ENCODE measurements at places on chromosomes 11 and 22. TPM values are rescaled to one million over a fixed set of nuclear protein-coding genes. Genes with fewer than 3 reads are reported as not detected.

GRCh38 chr11:69711822-69712801 is 8.3 kb upstream of the FGF19 start:
- DNase-seq, result no peak

GRCh38 chr11:9214765-9215164 is 50.4 kb downstream of the DENND5A start:
- no peak for DNase-seq

DNA sequence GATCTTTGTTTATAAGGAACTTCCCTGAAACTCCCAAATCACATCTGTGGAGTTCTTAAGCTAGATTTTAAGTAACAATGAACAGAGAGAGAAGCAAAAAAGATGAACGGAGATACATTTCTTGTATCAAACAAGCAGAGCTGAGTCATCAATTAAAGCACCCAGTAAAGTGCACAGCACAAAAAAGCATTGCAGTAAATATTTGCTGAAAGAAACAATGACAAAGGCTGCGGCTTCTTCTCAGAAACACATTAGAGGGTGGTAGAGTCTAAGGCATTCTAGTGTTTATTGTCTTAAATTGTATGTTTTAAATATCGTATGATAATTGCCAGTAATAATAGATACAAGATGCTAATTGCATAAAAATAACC is 941.6 kb upstream of the CHORDC1 start:
- no peak for DNase-seq

The PRR14L gene
- 23.6 TPM for total RNA-seq

The LRRC56 gene
- 1.9 TPM for total RNA-seq

The PAMR1 gene
- 0.84 TPM for total RNA-seq

- DNase-seq, result no peak
Measured at GRCh38 chr11:41431784-41432183, 27.7 kb downstream of the LRRC4C start.

The MS4A14 gene
- total RNA-seq, result not detected

- no peak for DNase-seq
Measured at GRCh38 chr11:61357233-61357893, 4.3 kb downstream of the CYB561A3 start.

GRCh38 chr11:90124946-90125345 is 9.5 kb upstream of the NAALAD2 start:
- no peak for DNase-seq

GRCh38 chr22:20183823-20184222 is 33.0 kb upstream of the CCDC188 start:
- DNase-seq, result no peak

DNA sequence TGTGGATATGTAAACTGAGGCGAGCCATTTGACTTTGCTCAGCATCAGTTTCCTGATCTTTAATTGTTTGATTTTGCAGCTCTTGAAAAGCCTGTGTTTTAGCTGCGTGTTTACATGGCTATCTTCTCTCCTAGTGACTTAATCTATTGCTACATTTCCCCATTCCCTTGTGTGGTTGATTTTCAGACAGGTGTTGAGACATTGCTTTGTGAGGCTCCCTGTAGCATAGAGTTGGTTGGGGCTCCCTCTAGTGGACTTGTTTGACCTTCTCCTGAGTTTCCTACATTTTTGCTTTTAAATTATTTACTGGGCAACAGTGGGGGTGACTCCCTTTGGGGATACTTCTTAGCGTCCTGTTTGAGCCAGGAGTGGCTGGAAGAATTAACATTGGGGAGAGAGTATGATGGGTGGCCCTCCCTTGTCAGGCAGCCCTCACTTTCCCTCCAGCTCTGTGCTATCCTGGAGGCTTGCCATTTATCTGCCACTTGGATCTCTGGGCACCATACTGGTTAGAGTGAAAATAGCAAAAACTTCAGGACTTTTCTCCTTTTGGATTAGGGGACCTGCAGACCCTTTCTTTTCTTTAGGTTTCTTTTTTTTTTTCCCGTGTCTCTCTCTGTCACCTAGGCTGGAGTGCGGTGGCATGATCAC is 9.2 kb upstream of the CBL start:
- peak; percentile 56 for DNase-seq

DNA sequence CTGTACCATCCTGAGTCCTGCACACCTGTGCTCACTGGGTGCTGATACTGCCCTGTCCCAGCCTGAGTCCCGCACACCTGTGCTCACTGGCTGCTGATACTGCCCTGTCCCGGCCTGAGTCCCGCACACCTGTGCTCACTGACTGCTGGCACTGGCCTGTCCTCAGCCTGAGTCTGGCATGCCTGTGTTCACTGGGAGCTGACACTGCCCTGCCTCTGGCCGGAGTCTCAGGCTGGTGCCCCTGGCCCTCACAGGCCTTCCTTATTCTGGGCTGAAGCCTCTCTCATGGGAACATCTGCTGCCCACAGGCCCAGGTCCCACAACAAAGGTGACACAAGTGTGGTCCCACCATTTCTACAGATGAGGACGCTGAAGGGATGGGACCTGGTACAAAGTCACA is 115.1 kb downstream of the MPPED1 start:
- DNase-seq, result no peak

The IFITM1 gene
- total RNA-seq, result 38.2 TPM

The CCDC73 gene
- total RNA-seq, result 0.07 TPM

DNA sequence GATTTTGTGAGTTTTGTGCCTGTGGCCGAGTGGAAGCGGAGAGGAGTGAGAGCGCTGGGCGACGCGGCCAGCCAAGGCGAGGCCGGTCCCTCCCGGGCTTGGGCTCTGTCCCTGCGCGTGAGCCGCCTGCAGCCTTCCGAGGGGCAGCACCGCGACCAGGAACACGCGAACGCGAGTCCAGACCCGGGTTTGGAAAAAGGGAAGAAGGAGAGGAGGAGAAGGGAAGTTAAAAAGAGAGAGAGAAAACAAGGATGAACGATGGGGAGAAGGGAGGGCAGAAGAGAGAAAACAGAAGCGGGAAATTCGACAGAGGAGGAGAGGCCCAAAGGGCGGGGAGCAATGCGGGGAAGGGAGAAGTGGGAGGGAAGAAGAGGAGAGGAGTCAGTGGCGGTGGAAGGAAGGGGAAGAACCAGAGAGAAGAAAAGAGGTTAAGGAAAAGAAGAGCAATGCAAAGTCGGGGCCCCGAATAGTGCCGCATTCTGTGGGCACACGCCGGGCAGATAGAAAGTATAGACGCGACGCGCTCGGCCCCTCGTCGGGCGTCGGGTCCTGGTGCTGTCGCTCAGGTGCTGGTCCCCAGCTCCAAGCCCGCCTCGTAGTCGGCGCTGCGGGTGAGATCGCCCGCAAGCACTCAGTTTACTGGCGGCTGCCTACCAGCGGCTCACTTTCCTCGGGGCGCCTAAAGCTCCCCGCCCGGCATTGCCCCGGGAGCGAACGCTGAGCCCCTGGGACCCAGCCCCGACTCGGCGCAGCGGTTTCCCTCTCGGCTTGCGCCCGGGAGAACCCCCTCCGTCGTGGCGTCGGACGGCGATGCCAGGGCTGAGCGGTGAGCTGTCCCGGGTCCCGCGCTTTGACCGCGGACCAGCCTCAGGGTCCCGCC is 2.8 kb upstream of the BARX2 start:
- no peak for DNase-seq

The CFAP300 gene
- total RNA-seq, result 0.96 TPM

DNA sequence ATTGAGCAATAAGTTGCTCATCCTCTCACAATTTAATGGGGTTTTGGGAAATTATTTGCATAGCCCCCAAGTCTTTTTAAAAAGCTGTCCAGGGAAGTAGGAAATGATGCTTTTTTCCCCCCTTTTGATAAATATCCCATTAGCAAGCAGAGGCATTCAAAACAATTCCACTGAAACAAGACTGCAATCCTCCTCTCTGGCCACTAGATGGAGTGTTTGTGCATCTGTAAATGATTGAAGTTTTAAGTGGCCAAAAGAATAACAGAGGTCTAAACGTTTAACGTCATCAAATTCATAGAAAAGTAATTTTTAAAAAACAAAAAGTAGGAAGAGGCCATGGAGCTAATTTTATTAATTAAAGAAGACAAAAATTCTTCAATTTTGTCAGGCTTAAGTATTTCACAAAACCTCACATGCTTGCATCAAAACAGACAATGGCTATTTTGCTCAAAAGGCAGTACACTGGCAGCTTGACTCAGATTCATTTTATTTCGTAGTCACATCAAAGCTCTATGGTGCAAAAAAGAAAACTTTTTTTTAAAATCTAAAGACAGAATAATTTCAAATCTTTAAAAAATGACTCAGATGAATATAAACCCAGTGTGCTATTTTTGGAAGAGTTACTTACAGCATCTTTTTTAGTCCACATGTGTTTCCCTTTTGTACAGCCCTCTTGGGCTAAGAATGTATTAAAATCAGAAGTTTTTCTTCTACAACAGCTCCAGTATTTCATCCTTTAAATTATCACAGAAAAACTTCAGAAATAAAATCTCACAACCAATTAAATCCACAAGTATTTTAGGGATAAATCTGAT is 17.8 kb downstream of the CHORDC1 start:
- no peak for DNase-seq

GRCh38 chr11:106331176-106331575 is 253.7 kb downstream of the AASDHPPT start:
- DNase-seq, result peak; percentile 67

DNA sequence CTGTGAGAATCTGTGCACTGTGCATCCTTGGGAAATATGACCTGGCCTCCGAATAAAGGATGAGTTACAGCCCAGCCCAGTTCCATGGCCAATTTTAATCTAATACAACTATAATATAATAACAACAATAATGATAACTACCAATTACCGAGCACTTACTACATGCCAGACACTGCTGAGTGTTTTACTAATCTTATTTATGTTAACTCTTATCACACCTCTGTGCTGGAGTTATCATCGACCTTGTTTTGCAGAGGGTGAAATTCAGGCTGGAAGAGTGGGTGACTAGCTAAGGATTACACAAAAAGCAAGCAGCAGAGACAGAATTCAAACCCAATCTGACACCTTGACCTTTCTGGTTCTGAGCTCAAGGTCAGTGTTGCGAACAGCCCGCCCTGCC is 83.9 kb downstream of the GALNT18 start:
- DNase-seq, result no peak

DNA sequence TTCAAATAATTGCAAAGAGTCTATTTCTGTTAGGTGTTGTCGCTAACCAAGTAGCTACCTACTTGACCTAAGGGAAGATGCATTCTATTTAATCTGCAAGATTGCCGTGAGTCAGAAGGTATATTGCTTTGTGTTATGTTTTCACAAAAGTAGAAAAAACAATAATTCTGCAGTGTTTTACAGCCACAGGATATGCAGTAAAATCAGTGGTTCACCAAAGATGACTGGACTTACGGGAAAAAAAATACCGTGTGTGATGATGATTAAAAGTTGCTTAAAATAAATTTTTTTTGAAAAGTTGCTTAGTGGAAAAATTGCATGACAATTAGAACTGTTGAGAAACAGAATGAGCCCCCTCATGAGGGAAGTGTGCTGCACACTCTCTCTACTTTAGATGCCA is 209.1 kb downstream of the DDX10 start:
- DNase-seq, result no peak

GRCh38 chr22:37176464-37177061 is 11.5 kb downstream of the C1QTNF6 start:
- no peak for DNase-seq

DNA sequence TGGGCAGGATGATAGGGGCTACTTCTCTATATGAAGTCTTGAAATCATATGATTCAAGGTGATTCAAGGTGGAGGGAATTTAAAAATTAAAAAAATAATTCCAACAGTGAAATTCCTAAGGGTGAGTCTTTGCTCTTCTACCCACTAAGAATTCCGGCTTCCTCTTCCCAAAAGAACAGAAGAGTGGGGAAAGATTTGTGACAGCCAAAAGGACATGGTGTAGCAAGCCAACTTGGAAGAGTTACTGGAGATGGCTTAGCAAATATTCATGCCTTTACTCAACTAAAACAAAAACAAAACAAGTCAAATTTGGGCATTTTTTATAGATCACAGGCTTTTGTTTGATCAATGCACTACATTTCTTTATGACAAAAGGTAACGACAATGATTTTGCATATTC is 12.3 kb downstream of the ZBED5 start:
- no peak for DNase-seq

GRCh38 chr11:119807402-119807801 is 78.4 kb upstream of the NECTIN1 start:
- no peak for DNase-seq

GRCh38 chr11:85893395-85893794 is 38.2 kb downstream of the CCDC83 start:
- DNase-seq, result no peak

DNA sequence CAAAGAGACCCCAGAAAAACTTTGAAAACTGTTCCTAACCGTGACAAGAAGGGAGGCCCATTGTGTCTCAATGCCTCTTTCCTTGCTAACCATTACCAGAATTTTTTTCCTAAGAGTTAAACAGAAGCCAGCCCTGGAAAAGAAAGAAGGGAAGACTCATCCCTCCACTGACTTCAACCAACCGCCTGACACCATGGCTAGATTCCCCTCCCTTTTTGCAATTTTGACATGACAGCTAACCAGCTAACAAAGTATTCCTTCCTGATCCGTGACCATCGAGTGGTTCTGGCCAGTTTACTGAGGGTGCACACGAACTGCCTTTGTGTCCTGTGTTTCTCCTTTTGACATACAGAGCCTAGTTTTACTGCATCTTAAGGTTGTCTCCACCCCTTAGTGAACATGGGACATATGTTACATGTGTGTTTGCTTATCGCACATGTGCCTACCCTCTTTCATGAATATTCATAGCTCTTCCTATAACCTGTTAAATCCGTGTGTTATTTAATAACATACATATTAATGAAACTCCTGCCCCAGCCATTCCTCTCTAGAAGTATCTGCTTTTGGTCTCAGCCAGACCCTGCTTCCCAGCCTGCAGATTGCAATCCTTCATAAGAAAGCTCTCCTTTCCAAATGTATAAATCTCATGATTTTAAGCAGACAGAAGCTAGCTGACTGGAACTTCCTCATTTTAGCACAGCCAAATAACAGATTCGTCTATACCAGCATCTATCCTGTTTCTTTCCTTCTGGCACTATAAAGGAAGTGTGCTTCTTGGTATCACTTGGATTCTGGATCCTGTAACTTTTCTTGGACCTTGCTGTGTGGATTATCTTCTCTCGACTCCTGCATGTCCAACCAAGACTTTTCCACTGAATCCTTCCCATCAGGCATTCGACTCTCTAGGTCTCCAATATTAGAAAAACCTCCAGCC is 37.8 kb downstream of the RASSF10 start:
- DNase-seq, result no peak

The MMP7 gene
- total RNA-seq, result 333 TPM

DNA sequence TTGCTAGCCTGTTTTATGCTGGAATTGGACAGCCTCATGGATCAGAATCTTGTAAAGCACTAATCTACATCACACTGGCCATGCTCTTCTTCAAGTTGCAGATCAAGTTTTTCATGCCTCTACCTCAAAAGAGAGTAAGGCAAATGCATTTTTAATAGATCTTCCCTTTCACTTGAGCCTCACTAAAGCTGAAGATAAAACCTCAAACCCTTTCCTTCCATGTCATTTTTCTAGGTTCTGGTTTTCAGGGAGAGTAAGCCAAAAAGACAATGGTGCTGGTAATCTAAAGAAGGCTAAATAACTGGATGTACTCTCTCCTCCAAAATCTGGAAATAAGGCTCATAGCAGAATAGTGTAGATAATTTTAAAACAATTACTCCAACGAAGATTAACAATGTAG is 28.3 kb downstream of the POU2AF1 start:
- no peak for DNase-seq
